Osteoblast (primary cell): ENCODE measurements at places on chromosomes 16 and 17. TPM values are rescaled to one million over a fixed set of nuclear protein-coding genes. Genes with fewer than 3 reads are reported as not detected.

GRCh38 chr17:40916366-40916765 lies 21.1 kb downstream of the KRT23 start:
- DNase-seq = no peak

DNA sequence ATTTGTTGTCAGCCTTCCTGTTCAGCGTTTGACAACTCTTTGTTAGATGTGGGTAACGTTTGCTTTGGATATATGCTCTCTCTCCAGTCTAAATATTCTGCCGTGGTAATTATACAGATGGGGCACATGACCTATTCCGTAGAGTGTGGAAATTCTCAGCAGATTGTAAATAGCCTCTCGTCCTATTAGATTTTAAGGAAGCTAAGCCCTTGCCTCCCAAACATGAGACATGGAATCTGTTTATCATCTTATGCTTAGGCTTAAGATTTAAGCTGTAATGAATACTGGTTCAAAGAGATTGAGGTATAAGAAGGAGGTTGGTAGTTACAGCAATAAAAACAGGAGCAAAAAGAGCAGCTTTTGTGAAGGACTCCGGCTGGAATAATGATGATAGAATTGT lies 87.4 kb downstream of the RBFOX1 start:
- no peak for DNase-seq

Gene MT1F
- total RNA-seq = 2.1 and 3.3 TPM in 2 replicates

DNA sequence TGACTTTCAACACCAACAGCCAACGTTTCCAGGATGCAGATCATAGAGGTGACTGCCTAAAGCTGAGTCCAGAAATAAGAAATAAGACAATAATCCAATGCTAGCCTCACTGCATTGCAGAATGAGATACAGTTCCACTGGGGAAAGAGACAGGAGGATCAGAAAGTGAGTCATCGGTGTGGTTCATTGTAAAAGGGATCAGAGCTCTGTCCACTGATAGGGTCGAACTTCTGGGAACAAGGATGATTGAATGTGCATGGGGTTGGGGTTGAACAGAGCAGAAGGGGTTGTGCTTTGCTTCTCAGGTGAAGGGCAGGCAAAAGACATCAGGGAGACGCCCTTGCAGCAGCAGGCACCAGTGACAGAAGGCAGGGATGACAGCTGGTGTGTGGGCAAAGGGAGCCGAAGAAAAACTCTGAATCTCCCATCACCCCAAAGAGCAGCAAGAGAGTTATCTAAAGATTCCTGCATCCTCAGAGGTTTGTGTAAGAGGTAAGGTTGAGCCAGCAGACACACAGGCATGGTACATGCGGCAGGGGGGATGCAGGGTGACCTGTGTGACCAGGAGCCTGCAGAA lies 16.4 kb downstream of the CLEC10A start:
- no peak for DNase-seq

DNA sequence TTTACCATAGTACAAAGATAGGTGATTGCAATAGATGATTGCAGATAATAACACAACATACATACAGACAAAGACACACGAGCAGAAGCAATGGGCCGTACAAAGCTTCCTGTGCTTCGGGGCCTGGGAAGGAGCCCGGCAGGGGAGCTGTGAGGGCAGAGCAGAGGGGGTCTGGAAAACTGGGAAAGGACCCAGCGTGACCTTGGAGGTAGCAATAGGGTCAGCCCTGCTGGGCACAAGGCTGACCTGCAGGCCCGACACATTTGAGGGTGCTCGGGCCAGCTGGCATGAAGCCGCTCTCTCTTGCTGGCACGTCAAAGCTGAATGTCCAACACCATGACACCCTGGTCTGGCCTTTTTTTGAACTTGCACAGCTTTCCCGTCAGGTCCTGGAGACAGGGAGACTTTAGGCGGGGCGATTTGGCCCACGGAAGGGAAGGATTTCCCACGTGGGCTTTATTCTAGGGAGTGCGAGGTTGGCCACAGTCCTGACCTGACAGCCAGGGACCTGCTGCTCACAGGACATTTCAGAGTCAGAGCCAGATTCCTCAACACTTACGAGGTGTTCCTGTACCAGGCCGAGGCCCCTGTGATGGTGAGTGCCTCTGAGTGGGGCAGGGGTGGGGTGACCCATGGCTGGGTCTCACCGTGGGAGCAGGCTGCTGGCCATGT lies 83.2 kb downstream of the NTN1 start:
- DNase-seq = no peak

Gene BEAN1
- 0.29 and 0.36 TPM in 2 replicates for total RNA-seq

DNA sequence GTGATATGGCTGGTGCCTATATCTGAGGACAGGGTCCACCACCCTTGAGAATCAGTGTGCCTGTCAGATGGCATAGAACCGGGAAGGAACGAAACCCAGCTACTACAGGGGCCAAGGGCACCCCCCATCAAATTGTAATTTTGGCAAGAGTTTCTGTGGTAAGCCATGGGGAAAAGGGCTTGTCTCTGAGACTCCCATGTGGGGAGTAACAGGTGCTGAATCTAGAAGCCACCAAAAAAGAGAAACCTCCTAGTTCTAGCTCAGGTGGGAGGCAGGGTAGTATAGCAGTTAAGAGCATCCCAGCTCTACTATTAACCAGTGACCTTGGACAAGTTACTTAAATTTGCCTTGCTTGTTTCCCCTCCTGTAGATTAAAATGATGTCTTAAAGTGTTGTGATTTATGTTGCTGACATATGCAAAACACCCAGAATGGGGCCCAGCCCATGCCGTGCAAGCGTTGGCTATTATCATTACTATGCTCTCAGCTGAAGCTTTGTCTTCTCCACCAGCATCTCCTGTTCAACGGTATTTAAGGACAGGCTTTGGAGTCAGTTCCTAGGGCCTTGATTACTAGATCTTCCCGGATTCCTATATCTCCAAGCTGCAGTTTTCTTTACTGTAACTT lies 210.7 kb upstream of the NLRP1 start:
- DNase-seq = no peak

DNA sequence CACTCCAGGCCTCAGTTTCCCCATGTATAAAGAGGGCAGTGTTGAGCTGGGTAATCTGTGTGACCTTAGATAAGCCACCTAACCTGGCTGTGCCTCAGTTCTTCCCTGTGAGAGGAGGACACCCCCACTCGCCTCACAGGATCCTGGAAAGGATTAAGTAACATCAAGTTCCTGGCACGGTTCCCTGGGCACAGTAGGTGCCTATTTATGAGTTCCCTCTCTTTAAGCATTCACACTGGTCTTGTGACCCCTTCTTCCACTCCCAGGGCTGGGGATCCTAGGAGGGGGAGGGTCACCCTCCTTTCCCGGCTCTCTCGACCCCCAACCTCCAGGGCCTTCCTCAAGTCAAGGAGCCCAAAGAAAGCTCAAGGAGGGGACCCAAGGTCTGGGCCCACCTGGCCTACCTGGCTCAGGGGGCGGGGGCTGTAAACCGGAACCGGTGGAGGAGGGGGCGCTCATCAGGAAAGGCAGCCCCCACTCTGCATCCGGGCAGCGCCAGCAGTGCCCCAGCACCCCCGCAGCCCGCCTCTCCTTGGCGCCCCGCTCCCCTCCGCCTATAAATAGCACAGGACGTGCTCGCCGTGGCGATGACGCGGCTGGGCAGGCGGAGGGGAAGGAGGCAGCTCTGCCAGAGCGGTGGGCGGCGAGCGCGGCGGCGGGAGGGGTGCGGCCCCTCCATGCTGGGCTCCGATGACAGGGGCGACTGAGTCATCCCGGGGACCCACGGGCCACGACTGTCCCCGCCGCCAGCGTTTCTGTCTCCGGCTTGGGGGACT lies 9.4 kb downstream of the RPL19 start:
- peak; percentile 98 for DNase-seq

Gene GAS2L2
- total RNA-seq = not detected in 2 replicates

DNA sequence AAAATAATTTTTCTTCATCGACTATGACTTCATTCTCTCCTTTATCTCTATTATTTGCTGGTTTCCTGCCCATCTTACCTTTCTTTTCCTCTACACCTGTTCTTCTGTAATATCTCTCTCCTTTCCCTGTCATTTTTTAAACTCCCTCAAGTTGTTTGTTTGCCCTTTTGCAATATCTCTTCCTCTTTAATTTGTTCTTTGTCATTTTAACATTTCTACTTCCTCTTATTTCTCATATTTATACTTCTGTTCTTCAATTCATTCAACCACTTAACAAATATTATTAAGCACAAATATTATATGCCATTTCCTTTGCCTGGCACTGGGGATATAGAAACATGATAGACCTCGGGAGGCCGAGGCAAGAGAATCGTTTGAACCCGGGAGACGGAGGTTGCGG lies 22.6 kb downstream of the MAP3K3 start:
- DNase-seq = no peak

Gene PRR15L
- total RNA-seq = not detected in 2 replicates

GRCh38 chr16:25690552-25691143 lies 1.1 kb upstream of the HS3ST4 start:
- DNase-seq = no peak

Gene DHX58
- 18.5 and 23.0 TPM in 2 replicates for total RNA-seq

Gene RAI1
- total RNA-seq = 14.4 and 15.6 TPM in 2 replicates

Gene SLFN14
- total RNA-seq = under 0.01 TPM in 2 replicates

DNA sequence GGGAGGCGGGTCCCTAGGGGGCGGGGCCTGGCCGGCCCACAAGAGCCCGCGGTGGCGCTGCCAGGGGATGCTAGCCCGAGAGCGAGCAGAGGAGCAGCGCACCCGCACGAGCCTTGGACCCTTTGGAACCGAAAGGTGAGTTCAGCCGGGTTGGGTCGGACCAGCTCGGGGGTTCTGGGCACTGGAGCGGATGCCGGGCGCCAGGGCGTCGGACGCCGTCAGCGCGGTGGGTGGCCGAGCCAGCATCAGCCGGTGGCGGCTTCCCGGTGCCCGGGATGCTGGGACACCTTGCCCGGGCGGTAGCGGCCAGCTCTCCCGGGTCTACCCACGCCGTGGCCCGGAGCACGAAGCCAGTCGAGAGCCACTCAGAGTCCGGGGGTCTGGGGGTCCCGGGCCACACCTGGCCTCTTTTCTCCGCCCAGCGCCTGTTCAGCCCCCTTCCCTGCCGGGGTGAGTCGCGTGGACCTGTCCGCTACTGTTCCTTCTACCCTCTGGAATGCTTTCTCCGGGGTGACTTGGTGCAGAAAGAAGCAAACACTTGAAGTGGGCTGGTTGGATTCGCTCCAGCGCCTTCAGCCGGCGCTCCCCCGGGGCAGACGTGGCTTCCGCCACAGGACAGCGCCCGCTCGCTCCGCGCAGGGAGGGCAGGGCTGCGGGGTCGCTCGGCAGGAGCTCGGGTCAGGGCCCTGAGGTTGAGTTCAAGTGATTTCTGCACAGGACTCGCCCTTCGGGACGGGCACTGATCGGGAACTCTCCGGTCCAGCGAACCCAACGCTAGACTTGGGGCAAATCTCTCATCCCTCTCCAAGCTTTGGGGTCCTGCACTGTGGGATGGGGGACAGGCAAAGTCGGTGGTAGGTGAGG lies at the start of gene SCNN1G:
Gene SCNN1G, plus strand, starts transcription at position 67 of the 864 bp plus-strand sequence. CDS start 3,527 bp downstream, outside the sequence.
- DNase-seq = peak; percentile 84

Gene CNGB1
- not detected in 2 replicates for total RNA-seq

Gene FNDC8
- total RNA-seq = not detected in 2 replicates

DNA sequence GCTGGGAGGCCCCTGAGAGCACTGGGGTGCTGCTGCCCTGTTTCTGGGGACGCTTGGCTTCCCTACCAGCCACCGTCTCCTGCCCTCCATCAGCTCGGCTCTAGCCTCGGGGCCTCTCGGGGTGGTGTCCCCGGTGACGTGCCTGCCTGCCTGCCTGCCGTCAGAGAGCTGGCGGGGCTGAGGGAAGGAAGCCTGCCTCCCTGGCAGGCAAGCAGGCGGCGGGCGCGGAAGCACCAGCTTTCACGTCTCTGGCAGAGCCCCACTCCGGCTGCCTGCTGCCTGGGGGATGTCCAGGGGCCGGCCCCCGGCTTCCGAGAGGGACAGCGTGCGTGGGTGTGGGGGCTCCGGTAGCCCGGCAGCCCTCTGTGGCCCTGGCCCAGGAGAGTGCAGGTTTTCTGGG lies 9.3 kb downstream of the CENPX start:
- DNase-seq = peak; percentile 87

- no peak for DNase-seq
Observed at GRCh38 chr17:73360961-73361761, 49.4 kb upstream of the CDC42EP4 start.

Gene KRT33A
- total RNA-seq = not detected in 2 replicates

DNA sequence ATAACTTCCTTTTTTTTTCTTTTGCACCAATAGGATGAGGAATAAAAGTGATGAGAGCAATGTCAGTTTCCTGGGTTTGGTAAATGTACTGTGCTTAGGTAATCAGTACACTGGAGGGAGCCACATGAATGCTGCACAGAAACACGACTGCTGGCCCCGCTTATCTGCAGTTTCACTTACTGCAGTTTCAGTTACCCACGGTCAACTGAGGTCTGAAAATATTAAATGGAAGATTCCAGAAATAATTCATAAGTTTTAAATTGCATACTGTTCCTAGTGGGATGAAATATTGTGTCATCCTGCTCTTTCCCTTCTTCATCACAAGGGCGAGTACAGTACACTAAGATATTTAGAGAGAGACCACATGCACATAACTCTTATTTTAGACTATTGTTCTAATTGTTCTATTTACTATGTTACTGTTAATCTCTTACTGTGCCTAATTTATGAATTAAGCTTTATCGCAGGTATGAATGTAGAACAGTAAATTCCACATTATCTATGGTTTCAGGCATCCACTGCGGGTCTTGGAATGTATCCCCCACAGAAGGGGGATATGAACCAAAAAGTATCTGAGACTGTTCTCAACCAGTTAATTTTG lies 6.4 kb upstream of the LGALS3BP start:
- DNase-seq = peak; percentile 80

Gene PDE6G
- total RNA-seq = not detected in 2 replicates

Gene BMERB1
- total RNA-seq = 57.2 and 77.2 TPM in 2 replicates

- DNase-seq = no peak
Observed at GRCh38 chr16:73614131-73614530, 566.2 kb upstream of the ZFHX3 start.

Gene FBXW10
- under 0.01 TPM in 1 of 2 replicates, not detected in the other for total RNA-seq

GRCh38 chr16:50381679-50382440 lies 13.1 kb upstream of the BRD7 start:
- no peak for DNase-seq

- DNase-seq = peak; percentile 26
Observed at GRCh38 chr17:311119-311782, 41.4 kb downstream of the RPH3AL start.

Gene BCAR1
- total RNA-seq = 66.9 and 75.3 TPM in 2 replicates

GRCh38 chr17:17127730-17128291 lies 78.3 kb downstream of the PLD6 start:
- DNase-seq = peak; percentile 81

Gene PMP22
- 151 and 163 TPM in 2 replicates for total RNA-seq

Gene METTL23
- total RNA-seq = 25.7 and 28.6 TPM in 2 replicates

GRCh38 chr17:49612726-49613125 lies 37.1 kb downstream of the NXPH3 start:
- no peak for DNase-seq

DNA sequence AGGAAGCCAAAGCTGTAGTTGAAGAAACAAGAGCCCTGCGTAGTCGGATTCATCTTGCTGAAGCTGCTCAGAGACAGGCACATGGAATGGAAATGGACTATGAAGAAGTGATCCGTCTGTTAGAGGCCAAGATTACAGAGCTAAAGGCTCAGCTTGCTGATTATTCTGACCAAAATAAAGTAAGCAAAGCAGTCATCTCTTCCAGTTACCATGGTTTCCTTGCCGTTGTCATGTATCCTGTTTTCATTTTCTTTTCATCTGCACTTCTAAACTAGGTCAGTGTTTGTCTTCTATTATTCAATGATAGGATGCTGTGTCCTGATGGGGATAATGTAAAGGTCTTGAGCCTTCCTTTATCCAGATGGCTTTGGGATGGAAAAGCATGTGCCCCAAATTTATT lies 104.3 kb downstream of the STXBP4 start:
- no peak for DNase-seq

Gene SYCE1L
- total RNA-seq = not detected in 2 replicates

Gene SLC6A2
- total RNA-seq = not detected in 2 replicates
